Calu3 (cell line): ENCODE measurements at places on chromosomes 3 and 15. TPM values are rescaled to one million over a fixed set of nuclear protein-coding genes. Genes with fewer than 3 reads are reported as not detected.

DNA sequence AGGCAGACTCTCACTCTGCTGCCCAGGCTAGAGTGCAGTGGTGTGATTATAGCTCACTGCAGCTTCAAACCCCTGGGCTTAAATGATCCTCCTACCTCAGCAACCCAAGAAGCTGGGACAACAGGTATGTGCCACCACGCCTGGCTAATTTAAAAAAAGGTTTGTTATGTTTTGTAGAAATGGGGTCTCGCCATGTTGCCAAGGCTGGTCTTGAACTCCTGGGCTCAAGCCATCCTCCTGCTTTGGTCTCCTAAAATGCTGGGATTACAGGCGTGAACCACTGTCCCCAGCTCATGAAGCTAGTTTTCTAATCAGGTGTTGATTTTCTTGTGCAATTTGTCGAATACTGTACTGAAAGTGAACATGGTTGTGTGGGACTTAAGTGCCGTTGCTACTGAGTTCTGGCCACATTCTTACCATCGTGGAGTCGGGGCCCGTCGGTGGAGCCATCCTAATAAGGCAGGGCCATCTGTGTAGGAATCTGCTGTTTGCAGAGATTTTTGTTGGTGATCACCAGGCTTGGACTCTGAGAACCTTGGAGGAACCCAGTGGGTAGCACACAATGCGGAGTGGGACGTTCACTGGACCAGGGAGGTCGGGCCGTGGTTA lies 193.2 kb downstream of the GOLGA6L6 start:
- no peak for DNase-seq

- no peak for DNase-seq
These were observed 127.5 kb downstream of the OSBPL10 start for GRCh38 chr3:31853580-31853979.

DNA sequence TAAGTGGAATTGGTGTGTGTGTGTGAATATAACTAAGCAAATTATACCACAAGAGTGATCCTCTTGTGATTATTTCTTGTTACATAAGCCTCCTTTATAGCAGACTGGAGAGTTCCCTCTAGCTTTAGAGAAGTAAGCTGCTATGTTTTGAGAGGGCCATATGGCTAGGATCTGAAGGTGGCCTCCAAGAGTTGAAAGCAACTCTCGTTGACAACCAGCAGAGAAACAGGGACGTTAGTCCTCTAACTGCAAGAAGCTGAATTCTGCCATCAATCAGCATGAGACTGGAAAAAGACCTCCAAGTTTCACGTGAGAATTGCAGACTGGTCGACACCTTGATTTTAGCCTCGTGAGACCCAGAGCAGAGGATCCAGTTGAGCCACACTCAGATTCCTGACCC lies 278.5 kb upstream of the ZNF717 start:
- no peak for DNase-seq

- DNase-seq: no peak
These were observed 5.1 kb downstream of the SPATA12 start for GRCh38 chr3:57065588-57065987.

- DNase-seq: no peak
These were observed 5.9 kb downstream of the CAMK2N2 start for GRCh38 chr3:184255291-184256039.

- DNase-seq: no peak
These were observed 657.3 kb upstream of the TGFBR2 start for GRCh38 chr3:29949131-29949530.

DNA sequence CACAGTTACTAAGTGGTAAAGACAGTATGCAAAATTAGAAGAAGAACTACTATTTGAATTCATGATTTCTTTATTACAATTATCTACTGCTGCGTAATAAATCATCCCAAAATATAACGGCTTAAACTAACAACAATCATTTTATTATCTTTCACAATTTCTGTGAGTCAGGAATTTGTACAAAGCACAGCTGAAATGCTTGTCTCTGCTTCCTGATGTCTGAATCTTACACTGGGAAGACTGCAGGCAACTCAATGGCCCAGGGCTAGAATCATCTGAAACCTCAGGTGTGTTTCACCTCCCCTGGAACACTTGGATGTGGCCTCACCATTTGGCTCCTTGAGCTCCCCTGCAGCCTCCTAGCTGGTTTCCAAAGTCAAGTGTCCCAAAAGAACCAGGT lies 145.1 kb downstream of the MAGI1 start:
- no peak for DNase-seq

- peak; percentile 73 for DNase-seq
These were observed 15.1 kb upstream of the TCAIM start for GRCh38 chr3:44323341-44323955.

DNA sequence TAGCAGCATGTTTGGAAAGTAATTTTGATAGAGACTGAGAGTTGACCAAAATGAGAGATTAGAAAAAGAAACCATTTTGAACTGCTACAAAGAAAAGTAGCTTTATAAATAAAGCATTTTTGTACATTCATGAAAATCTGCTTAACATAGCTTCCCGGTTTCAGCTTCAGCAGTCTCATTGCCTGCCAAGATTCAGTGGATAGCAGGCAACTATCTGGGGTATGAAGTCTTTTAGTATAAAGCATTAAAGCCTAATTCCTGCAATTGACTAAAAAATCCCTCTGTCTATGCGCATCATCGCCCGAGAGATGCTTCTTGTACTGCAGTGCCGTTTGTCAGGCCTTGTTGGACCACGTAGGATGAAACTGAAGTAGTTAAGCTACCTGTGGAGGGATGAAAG lies 588.4 kb downstream of the NAALADL2 start:
- DNase-seq: no peak

DNA sequence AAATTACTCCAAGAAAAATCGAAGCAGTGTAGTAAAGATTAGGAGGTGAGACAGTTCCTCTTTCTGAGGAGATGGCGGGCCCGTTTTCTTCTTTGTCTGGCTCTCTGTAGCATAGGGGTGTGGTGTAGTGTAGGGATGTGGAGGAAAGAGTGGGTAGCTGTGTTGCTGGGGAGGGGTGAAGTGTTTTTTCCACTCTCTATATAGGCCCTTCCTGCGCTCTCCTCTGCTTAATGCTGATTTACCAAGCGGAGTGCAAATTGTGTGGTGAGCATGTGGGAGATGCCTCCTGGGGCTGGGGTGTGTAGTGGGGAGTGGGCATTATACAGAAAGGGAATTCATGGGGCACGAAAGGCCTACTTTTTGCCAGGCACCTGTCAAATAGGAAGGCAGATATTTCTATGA lies 94.9 kb downstream of the ST6GAL1 start:
- DNase-seq: no peak

GRCh38 chr15:77863491-77864105 lies 213.9 kb downstream of the TBC1D2B start:
- DNase-seq: no peak

GRCh38 chr3:167918008-167918596 lies 177.6 kb downstream of the GOLIM4 start:
- DNase-seq: no peak

DNA sequence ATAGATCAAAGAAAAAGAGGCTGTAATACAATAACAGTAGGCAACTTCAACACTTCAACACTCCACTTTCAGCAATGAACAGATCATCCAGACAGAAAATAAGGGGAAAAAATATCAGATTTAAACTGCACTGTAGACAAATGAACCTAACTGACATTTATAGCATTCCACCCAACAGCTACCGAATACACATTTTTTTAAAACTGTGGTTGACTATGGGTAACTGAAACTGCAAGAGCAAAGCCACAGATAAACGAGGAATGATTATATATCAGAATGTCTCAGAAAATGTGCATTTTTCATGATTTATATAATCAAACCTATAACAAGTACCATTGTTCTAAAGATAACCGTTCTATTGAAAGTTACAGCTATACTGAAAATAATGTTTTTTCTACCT lies 514.9 kb upstream of the DPPA4 start:
- no peak for DNase-seq

DNA sequence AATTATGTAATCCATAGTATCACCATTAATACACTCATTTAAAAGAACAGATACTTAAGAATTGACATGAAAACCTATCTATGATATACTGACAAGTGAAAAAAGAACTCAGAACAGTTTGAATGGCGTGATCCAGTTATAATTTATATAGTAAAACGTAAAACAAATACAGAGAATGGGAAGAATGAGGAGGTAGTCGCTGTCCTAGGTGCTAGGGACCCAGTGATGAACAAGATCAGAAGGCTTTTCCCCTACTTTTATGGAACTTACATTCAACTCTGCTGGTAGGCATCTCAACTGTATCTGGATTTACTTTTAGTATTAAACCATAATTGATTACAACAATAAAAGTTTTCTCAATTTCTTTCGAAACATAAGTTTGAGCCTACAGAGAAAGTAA lies 31.8 kb downstream of the GSK3B start:
- no peak for DNase-seq

DNA sequence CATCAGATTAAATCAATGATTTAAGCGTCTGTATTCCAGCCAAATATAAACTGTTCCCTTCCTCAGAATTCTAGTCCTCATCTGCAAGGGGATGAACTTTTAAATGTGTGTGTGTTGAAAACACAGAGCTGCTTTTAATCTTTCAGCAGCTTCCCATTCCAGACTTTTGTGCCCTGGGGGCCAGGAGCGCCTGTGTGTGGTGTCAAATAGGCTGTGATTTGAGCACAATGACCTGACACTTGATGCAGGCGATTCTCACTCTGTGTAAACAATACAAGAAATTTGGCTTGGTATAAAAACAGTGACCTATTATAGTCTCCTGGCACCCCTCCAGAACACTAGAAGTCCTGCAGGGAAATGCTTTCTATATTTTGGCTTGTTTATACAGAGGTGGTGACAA lies 274.6 kb upstream of the ROPN1 start:
- DNase-seq: peak; percentile 5

GRCh38 chr3:193816656-193817311 lies 223.8 kb downstream of the OPA1 start:
- DNase-seq: peak; percentile 39

DNA sequence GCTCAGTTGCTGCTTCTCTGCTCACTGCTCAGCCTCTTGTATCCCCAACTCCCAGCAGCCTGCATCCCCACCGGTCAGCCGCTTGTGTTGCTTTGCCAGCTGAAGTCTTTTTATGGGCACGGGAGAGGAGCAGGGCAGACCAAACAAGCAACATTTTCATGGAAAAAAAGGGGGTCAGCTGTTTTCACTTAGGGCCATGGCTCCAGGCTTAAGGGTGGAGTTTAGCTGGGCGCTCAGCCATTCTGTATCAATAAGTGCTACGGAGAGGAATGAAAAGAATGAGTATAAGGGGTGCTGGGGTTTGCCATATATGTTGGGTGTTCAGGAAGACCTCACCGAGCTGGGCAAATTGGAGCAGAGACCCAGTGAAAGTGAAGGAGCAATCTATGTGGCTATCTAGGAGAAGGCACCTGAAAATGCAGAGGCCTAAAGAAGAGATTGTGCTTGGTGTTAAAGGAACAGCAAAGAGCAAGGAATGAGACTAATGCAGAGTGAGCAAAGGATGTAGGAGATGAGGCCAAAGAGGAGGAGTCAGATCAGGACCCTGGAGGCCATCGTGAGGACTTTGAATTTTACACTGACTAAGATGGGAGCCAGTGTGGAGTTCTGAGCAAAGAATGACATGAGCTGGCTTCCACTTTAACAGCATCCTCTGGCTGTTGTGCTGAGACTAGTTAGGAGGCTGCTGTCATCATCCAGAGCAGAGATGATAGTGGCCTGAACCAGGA lies 16.6 kb upstream of the IREB2 start:
- DNase-seq: no peak

Gene IFRD2
- 121 TPM in 2 replicates for total RNA-seq

Gene IFT122
- 33.5 and 35.5 TPM in 2 replicates for total RNA-seq

Gene LCTL
- 0.35 TPM in 1 of 2 replicates, not detected in the other for total RNA-seq

Gene DLL4
- not detected in 2 replicates for total RNA-seq

Gene CPNE9
- not detected in 2 replicates for total RNA-seq

Gene LDHAL6B
- not detected in 2 replicates for total RNA-seq

Gene LTK
- 0.24 and 0.32 TPM in 2 replicates for total RNA-seq

Gene XRN1
- total RNA-seq: 59.7 and 64.1 TPM in 2 replicates

Gene HESX1
- 0.78 and 0.91 TPM in 2 replicates for total RNA-seq
